ENCODE measurements at places on chromosomes 3 and 15. TPM values are rescaled to one million over a fixed set of nuclear protein-coding genes. Genes with fewer than 3 reads are reported as not detected.

DNA sequence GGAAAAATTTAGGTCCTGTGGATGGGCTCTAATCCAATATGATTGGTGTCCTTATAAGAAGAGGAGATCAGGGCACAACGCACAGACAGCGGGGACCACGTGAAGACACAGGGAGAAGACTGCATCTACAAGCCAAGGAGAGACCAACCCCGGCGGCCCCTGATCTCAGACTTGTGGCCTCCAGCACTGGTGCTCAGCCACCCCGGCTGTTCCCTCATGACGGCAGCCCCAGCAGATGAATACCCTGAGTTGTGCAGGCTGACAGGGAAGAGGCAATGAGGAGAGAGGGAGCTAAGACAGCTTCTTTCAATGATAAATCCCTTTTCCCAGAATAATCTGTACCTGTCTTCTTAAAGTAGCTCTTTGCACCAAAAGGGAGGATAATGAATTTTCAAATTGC, 33.3 kb upstream of the CGNL1 start:
- DNase-seq: no peak

GRCh38 chr3:46982546-46982945, 3.1 kb downstream of the NBEAL2 start:
- DNase-seq: peak; percentile 16

- no peak for DNase-seq
These were observed 16.6 kb downstream of the KLF15 start for GRCh38 chr3:126340596-126340942.

The LRRC31 gene
- not detected for total RNA-seq

The GOLGA8T gene
- 0.27 TPM for total RNA-seq

The LTK gene
- total RNA-seq: 1.5 TPM
